Stimulated activated CD8-positive, alpha-beta memory T cell treated with anti-CD3 and anti-CD28 coated beads, Interleukin-4, amount 100 ng/mL, for 4 hours (primary cell): ENCODE measurements at places on chromosomes 4 and X.

GRCh38 chr4:81792521-81792920 is 320.8 kb upstream of the RASGEF1B start:
- no peak for DNase-seq

DNA sequence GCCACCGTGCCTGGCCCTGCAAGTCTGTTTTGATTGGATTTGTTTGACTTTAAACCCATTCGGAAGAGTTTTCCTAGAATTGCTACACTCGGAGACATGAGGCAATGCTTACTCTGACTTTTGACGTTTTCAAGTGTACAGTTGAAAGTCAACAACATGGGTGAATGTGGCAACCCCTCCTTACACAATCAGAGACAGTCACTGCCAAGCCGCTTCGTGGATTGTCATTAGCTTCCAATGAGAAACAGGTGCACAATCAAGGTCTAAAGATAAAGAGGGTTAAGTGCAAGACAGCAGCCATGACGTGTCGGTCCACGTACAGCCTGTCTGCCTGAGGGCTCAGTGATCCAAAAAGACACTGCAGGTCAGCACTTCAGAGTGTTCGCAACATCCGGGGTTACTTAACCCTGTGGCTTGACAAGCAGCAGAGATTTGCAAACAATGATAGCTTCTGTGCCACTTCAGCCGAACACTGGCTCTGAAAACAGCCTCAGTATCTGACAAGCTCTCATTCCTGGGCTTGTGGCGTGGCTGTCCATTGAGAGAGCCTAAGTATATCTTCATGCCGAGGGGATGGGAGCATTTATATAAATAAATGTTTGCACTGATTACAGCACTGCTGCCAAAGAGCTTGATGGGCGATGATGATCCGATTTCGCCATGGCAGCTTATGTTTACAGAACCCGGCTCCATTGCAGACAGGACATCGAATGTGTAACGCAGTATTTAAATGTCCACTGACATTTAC is 180.0 kb downstream of the DHRSX start:
- DNase-seq, result no peak

GRCh38 chr4:15006416-15007024 is 4.2 kb downstream of the CPEB2 start:
- DNase-seq, result no peak

DNA sequence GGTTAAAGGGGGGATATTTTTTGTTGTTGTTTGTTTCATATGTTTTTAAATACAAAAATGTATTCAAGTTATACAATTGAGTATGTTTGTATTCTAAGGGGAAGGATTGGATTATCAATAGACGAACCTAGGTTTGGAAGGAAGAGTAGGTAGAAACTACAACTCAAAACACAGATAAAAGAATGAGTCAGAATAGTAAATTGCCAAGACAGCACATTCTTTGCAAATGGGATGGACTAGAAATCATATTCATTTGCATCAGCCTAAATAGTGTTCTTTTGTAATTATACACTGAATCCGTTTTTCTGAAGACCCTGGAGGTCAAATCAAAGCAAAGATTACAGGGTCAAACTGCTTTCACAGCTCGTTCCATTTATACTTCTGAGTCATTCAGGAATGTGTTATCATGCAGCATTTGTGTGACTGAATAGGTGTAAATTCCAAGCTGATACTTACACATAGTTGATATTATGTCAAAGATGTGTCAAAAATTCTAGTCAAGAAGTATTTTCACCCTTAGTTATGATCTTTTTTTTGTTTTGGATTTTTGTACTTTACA is 273.3 kb upstream of the FAT4 start:
- DNase-seq, result no peak

- no peak for DNase-seq
Observed at GRCh38 chrX:154317391-154317995, 21.9 kb downstream of the TKTL1 start.

GRCh38 chrX:153970357-153971123 is 1.1 kb downstream of the HCFC1 start:
- DNase-seq, result no peak

- DNase-seq, result no peak
Observed at GRCh38 chrX:102711872-102712215, 404 bp upstream of the GPRASP2 start.

DNA sequence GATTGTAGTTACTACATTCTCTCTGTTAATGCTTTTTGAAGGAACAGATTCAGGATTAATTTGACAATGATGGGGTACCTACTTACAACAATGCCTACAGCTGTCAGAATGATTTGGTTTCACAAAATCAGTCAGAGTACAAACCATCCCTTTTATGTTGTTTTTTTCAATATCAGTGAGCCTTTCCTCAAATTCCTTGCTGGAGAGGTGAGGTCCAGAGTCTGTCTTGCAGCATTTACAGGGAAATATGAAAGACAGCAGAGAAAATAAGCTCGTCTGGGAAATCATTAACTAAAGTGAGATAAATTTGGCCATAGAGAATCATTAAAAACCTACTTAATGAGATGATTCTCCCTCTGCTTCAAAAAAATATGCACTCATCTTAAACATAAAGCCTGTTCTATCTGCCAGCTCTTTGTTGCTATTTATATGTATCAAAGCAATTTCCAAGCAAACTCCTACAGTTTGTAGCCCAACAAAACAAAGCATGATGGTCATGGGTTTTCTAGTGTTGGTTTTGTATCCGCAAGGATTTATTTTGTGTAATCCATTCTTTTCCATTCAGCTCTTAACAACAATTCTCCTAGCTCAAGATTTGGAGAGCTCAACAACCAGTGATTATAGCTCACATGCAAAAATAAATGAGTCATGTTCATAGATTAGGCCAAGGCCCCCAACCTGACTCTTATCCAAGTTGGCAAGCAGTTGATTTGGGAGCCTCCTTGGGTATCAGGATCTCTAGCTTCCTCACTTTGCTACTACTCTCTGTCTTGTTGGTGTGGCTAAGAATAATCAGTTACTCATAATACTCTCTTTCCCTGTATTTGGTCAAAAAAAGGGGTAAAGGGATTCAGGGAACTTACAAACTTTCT is 222.6 kb downstream of the ENOX2 start:
- DNase-seq, result no peak

DNA sequence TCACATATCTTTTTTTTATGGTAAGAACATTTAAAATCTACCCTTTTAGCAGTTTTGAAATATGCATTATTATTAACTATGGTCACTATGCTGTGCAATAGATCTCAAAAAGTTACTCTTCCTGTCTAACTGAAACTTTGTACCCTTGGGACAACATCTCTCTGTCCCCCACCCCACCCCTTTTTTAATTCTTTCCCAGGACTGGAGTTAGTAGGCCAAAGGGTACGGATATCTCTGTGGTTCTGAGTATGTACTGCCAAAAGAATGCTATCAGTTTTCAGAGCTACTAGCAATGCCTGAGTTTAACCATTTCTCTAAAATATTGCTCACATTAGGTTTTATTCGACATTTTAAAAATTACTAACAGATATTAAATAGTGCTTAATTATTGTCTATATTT is 4.7 kb upstream of the FAM241A start:
- no peak for DNase-seq

GRCh38 chrX:3286196-3286945 is 60.1 kb downstream of the MXRA5 start:
- no peak for DNase-seq

GRCh38 chr4:21656832-21657231 is 291.7 kb downstream of the KCNIP4 start:
- no peak for DNase-seq

- no peak for DNase-seq
Observed at GRCh38 chr4:184387351-184387750, 87.0 kb downstream of the IRF2 start.

GRCh38 chrX:78759081-78759480 is 11.6 kb downstream of the LPAR4 start:
- no peak for DNase-seq

DNA sequence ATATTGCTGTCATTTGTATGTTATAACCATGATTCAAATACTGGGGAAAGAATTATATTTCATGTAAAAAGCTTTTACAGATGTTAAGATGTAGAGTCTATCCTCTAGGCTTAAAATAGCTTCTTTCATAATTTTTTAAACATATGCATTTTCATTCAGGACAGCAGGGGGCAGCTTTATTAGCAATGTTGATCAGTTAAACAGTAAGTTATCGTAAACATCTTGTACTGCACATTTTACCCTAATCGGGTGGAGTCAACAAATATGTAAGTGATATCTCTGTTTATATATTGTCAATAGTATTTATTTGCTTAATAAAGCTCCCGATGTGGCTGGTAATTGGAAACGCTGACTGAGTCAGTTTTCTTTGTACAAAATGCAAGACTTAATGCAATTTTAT is 142.5 kb upstream of the MED14 start:
- DNase-seq, result no peak

DNA sequence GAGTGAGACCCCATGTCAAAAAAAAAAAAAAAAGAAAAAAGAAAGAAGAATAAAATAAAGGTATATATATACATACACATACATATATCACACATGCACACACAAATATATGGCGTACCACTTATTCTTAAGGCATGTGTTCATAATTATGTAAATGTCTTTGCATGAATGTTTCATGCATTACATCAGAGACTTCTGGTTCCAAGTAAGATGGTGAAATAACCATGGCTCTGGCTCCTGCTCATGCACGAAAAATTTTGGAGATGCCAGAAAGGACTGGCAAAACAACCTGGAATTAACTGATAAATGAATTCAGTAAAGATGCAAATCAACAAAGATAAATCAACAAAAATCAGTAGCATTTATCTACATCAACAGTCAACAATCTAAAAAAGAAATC is 19.7 kb upstream of the FHIP1A start:
- DNase-seq, result no peak

DNA sequence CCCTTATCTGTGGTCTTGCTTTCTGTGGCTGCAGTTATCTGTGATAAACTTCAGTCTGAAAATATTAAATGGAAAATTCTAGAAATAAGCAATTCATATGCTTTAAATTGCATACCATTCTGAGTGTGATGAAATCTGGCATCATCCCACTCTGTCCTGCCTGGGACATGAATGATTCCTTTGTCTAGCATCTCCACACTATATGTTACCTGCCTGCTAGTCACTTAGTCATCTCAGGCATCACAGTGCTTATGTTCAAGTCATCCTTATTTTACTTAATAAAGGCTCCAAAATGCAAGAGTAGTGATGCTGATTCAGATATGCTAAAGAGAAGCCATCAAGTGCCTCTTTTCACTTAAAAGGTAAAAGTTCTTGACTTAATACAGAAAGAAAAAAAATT is 14.3 kb upstream of the RAB9B start:
- no peak for DNase-seq

DNA sequence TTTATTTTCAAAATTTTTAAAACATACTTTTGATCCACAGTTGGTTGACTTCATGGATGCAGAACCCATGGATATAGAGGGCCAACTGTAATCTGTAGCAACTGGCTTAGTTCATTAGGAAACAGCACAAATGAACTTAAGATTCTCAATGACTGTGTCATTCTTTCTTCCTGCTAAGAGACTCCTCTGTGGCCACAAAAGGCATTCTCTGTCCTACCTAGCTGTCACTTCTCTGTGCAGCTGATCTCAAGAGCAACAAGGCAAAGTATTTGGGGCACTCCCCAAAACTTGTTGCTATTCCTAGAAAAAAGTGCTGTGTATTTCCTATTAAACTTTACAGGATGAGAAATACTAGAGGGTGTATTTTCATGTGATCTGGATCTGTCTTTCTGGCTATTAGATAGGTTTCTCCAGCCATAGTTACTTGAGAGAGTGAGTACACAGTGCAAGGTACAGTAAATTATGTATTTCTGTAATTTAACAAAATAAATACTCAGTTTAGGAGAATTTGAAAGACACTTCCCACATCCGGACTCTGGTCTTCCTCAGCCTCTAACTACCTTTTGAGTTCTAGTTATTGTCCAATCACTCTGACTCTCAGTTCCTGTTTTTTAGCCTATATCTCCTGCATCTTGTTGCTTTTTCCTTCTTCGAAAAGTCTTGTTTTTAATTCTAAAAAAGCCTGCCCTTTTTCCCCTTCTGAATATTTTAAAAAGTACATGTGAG is 21.8 kb downstream of the TLR2 start:
- no peak for DNase-seq

GRCh38 chr4:185817403-185817818 is 5.4 kb upstream of the SORBS2 start:
- DNase-seq, result no peak

DNA sequence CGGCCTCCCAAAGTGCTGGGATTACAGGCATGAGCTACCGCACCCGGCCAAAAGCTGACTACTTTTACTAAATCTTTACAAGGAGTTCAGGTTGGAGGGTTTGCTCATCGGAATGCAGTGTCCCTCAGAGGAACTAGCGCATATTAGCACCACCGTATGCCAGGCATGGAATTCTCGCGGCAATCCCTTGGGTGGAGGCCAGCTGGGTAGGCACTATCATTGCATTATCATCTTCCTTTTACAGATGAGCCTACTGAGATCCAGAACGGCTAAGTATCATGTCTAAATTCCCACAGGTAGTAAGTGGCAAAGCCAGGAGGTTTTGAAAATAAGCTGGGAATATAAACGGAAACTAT is 6.1 kb upstream of the CXorf66 start:
- no peak for DNase-seq

DNA sequence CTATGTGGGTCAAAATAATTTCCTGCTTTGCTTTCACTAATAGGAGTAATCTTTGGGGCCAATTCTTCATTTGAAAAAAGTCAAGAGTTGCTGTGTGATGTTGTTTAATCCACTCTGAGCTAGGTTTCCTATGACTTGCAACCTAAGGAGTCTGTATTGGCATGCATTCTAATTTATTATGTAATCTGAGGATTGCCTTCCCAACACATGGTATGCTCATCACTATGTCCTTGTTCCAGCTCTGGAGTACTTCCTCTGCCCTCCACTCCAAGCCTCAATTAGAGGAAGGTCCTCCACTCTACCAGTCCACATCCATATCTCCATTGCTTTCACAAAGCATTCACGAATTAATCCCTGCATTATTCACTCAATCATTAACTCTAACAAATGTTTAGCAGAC is 56.1 kb downstream of the PPP3CA start:
- DNase-seq, result no peak

- DNase-seq, result no peak
Observed at GRCh38 chr4:106194801-106195200, 121.2 kb downstream of the TBCK start.
